GM20000 (cell line): ENCODE measurements at places on chromosomes 4 and X.

- DNase-seq = peak; percentile 41
Observed at GRCh38 chrX:40006106-40007017, 91.4 kb downstream of the BCOR start.

GRCh38 chrX:40142417-40142816 is 44.7 kb upstream of the BCOR start:
- no peak for DNase-seq

GRCh38 chrX:10404436-10404835 is 215.9 kb downstream of the MID1 start:
- DNase-seq = no peak

GRCh38 chrX:100584611-100585010 is at the start of gene TNMD:
TNMD (plus strand) TSS chrX:100584936; CDS start chrX:100585019, 83 bp downstream.
- DNase-seq = no peak

GRCh38 chr4:14138106-14138505 is 510.6 kb upstream of the BOD1L1 start:
- DNase-seq = no peak

GRCh38 chr4:155241225-155241624 is 32.8 kb downstream of the NPY2R start:
- no peak for DNase-seq

DNA sequence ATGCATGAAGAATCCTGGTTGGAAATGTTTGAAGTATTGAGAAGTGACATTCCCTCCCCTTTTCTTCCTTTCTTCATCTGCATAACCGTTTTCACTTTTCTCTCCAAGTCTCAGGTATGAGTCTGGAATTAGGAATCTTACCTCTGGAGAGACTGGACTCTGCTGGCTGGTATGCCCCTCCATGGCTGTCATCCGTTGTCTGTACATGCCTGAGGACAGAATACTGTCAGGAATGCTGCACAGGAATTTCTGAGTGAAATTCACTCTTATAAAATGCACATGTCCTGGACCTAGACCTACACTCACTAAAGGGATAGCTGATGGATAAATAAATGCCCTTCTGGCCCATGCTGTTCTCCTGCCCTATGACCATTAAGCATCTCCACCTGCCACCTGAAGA is 179.5 kb downstream of the MSN start:
- no peak for DNase-seq

DNA sequence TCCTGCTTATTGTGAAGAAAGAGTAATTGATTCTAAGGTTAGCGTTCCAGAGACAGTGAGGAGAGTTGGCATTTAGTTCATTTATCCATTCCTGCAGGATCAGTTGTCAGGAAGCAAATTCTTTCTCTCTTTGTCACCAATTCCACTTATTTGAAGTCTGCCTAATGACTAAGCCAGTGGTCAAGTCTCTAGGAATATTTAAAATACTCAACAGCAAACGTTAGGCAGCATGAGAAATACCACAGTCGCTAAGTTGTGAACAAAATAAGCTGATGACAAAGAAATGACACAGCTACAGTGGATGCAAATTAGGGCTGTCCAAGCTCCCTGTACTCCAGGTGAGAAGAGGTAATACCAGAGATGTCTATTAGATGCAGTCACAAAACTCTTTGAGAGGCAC is 6.6 kb upstream of the MAGEB17 start:
- no peak for DNase-seq

DNA sequence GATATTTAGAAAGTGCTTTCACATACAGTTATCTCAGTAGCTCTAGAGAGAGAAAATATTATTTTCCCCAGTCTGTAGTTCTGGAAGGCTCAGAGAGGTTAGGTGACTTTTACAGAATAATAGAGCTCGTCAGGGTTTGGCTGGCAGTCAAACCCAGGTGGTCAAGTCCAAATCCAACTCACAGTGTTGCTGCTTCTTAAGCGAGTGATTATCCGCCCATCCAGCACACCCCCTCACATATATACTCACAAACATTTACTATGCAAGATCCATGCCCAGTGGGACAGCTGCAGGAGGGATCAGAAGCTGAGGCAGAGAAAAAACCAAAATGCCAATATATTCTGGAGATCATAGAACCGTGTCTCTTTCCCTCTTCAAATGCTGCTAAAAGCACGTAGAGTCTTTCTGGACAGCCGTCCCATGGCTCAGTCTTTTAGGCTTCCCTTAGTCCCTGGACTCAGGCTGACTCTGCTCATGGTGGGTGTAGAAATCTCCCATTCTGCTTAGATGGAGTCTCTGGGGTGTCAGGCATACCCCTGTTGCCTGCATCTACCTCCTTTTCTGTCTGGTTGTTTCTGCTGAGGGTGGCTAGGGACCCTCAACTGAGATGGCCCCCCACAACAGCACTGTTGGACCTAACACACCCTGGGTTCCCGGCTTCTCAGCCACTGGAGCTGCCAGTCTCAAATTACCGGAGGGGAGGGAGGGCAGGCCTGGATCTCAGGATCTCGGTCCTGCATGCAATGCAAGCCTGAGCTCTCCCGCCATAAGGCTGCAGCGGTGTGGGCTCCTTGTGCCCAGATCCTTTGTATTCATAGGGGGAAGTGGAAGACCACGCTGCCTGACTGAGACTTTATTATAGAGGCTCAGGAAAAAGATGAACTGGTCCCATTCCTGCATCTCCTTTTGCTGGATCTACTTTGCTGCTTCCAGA is at the start of gene CHRNA9:
Gene CHRNA9, plus strand, starts transcription at position 743 of the 934 bp plus-strand sequence. Its CDS starts 135 bp downstream, at position 878.
- DNase-seq = no peak

DNA sequence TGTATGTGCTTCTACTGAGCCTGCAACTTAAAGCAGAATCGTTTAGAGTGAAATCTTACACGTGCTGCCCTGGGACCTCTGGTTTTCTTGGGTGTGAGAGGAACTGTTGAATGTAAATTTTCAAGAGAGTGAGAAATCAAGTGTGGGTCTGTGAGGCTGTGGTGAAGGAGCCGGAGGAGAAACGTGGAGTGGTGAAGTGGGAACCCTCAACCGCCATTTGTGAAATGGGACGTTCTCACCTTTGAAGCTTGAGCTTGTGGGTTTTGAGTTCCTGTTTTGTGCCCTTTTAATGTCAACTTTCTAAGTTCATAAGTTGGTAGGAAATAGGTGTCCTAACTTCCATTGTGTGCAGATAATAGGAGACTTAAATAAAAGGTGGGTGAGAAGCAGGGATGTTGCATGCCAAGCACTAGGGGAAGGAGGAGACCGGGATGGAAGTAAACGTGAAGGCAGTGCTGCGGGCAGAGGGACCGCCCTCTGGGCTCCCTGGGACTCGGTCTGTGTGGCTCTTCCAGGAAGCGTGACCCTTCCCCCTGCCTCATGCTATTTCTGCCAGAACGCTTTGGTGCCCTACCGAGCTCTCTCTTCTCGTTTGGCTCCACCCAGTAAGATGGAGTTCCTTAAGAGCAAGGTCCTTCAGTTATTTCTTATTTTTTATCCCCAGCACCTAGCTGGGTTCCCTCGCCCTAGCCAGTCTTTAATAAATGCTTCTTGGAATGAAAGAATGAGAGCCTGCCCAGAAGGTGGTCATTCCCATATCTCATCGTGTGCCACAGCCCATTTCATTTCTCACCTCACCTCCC is 56.0 kb downstream of the TMEM131L start:
- no peak for DNase-seq

- DNase-seq = no peak
Observed at GRCh38 chr4:157219711-157220370, 687 bp upstream of the GRIA2 start.

- DNase-seq = no peak
Observed at GRCh38 chrX:40062525-40063155, 35.1 kb downstream of the BCOR start.

- no peak for DNase-seq
Observed at GRCh38 chrX:8849458-8849857, 48.3 kb upstream of the FAM9A start.

DNA sequence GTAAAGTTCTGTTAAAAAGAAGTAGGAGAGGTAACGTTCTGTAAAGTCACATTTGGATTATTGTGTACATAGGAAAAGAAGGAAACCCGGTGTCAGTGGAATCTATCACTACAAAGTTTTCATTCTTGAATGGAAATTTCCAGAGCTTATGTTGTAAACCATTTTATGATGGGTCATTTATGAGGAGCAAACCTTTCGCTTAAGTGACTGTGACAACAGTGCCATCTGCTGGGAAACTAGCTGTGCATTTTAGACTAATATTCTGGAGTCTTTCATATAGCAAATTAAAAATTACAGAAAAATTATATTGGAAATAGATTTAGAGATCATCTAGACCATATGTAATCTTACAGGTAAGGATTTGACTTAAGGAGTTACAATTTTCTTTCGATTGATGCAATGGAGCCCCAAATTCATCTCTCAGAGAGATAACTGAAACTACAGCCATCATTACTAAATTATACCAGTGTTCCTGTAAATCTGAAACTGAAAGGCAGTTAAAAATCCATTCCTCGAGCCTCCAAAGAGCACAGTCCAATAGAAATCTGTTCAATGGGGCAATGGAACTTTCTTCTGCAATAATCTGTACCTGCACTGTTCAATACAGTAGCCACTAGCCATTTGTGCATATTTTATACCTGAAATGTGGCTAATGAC is 26.9 kb downstream of the ASB9 start:
- peak; percentile 52 for DNase-seq

DNA sequence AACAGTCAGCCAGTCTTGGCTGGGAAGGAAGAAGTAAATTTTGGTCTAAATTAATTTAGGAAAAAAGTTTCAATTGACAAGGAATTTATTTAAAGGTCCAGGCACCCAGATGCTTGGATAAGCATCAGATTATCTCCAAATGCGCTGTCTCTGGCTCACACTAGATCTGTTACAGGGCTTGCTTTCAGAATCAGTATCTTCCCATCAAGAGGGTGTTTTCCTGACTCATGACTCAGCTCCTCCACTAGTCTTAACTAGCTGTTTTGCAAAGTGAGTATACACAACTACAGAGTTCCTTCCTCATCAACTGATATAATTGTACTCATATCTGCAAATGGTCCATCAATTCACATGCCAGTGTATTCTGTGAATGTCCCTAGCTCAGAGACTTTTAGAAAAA is 482.1 kb upstream of the CPEB2 start:
- no peak for DNase-seq

DNA sequence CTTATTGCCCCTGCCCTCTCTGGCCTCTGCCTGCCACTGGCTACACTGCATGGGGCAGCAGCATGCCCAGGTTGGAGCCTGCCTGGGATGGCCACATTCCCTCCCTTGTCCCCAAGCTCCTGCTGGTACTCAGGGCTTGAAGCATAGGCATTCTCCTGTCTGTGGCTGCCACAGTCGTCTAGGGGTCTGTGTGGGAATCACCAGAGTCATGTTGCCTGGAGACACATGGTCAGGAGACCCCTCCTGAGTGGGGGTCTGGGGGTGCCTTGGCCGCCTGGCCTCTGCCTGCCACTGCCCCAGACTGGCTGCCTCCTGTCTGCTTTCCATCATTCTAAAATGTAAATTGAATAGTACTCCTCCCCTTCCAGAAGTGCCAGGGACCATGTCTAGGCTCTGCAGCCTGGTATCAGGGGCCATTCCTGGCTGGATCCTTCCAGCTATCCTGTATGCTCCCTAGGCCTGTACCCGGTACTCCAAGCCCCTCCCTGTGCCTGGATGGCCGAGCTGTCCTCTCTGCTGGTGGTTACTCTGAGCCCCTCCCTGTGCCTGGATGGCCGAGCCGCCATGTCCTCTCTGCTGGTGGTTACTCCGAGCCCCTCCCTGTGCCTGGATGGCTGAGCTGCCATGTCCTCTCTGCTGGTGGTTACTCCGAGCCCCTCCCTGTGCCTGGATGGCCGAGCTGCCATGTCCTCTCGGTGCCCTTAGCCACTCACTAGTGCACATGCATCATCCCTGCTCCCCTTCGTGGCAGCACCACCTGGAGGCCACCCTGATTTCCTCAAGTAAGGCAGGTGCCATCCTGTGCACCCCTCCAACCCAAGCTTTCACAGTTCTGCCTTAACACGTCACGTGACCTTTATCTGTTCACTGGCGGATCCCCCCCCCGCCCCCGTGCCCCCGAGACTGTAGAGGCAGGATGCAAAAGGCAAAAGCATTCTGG is 5.5 kb upstream of the NKX1-1 start:
- DNase-seq = peak; percentile 47

GRCh38 chrX:11781734-11782370 is 23.8 kb downstream of the MSL3 start:
- DNase-seq = no peak

DNA sequence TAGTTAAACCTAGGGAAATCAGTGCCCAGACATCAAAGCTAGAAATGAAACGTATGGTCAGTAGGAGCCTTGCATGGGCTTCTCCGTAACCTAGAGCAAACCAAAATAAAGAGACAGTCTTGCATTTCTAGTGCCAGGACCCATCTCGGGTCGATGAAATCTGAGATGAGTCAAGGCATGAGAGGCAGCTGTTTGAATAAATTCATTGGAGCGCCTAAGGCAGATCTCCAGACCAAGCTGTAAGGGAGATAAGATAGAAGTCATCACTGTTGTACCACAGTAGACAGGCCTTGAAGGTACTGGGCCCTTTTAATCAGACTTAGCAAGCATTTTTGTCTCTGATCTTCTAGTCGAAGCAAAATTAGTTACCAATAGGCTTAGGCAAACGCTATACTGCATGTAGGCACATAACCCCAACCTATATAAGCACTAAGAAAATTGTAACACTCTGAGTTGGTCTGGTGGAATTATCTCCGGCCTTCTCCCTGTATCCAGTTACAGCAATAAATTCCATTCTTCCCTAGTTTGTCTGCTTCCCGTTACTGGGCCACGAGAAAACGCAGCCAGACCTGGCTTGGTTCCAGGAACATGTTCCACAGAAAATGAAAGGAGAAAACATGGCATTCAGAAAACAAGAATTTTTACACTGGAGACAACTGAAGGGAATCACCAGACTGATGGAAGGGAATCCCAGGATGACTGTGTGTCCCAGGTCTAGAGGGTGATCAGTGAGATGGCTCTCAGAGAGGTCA is 21.1 kb upstream of the PAPSS1 start:
- no peak for DNase-seq

DNA sequence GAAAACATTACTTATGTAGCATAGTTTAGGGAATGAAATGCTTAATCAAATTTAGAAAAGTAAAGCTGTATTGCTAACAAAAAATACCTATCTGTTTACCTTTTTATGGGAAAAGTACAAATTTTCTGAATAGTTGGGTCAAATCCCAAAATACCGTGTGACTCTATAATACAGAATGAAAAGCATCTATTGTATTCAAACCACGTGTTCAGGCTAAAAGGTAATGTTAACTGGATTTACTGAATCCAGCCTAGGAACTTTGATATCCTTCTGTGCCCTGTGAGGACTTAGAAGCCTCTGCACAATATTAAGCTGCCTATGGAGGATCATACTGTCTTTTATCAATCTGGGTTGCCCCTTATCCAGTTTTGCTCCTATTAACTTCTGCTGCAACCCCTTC is 36.3 kb upstream of the AGA start:
- DNase-seq = no peak

- no peak for DNase-seq
Observed at GRCh38 chrX:103171353-103171752, 43.6 kb upstream of the BEX4 start.

DNA sequence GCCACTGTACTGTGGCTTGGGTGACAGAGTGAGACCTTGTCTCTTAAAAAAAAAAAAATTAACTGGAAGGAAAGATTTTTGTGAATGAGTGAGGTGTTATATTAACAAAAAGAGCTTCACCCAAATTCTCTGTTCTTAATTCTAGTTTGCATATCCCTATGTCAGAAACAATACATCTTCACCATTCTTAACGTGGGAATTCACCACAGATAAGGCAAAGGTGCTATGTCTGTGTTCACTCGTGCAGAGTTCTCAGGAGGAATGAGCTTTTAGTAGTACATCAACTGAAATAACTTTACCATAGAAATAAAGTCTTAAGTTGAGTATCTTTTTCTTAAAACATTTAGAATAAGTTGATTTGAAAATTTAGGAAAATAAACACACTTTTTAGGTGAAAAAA is 135.1 kb downstream of the RAPGEF2 start:
- no peak for DNase-seq
